ENCODE measurements at places on chromosomes 3 and 15. TPM values are rescaled to one million over a fixed set of nuclear protein-coding genes. Genes with fewer than 3 reads are reported as not detected.

- H3K27me3 ChIP-seq = no peaks in the 10 kb centered on the region
- H3K27ac ChIP-seq = peak overlapping the region; percentile 87
Observed at GRCh38 chr15:90665288-90666134, 51.6 kb upstream of the BLM start.

Gene FHIT
- total RNA-seq = 17.2 TPM

Gene KNL1
- 0.21 TPM for total RNA-seq

DNA sequence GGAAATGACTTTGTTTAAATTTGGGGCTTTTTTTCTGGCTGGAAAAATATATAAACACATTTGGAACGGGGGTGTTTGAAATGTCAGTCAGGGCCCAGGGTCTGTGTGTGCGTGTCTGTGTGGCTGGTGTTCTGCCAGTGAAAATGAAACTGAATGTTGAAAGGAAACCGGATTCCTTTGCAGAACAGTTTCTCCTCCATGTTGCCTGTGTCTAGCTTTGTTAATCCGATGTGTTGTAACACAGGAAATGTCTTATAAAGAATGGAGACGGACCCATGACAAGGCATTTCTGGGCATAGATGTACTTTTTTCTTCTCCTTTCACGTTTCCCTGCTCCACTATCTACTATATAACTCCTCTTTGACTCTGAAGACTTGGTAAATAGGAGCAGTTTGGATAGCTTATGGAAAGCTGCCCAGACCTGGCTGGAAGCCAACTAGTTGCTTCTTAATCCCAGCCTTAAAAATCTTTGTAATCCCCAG is 2.8 kb downstream of the SQOR start:
- H3K4me3 ChIP-seq = peak overlapping the region; percentile 31
- no peaks in the 10 kb centered on the region for H3K36me3 ChIP-seq
- no peaks in the 10 kb centered on the region for H3K27me3 ChIP-seq
- peak overlapping the region; percentile 71 for H3K27ac ChIP-seq
- peaks cover 34% of the 10 kb centered on the region for H3K4me1 ChIP-seq
- peak; percentile 74 for DNase-seq

Gene HTR3E
- not detected for total RNA-seq

DNA sequence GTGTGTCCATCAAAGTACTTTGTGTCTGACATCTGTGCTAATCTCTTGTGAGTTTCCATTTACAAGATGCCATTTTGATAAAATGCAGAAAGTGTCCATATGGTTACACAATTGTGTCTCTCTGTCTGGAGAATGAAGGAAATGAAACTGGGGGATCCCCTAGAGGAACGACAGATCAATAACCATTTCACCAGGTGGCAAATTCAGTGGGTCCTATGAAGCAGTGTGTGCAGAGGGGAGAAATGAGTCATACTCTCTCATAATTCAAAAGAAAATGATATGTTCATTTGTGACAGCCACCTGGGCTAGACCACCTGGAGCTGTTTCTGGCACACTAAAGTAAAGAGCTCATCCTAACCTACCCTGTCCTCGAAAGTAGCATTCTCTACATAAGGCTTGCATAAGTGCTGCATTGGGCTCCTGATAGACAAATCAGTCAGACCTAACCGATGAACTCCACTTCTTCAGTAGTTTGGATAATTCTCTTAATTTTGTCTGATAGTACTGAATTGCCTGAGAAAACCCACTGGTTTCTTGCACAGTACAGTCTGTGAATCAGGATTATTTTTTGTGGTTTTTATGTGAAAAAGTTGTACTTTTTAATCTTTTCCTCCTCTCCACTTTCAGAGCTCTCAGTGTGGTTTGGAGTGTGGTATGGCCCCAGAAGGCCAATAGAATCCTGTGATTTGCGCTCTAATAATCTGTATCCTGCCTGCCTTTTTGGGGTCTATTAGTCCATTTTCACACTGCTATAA is 10.3 kb upstream of the CD47 start:
- DNase-seq = no peak
- no peak overlapping the region for H3K27ac ChIP-seq
- no peaks in the 10 kb centered on the region for H3K36me3 ChIP-seq
- no peaks in the 10 kb centered on the region for H3K27me3 ChIP-seq

- no peaks in the 10 kb centered on the region for H3K36me3 ChIP-seq
- H3K27me3 ChIP-seq = no peaks in the 10 kb centered on the region
- no peak overlapping the region for H3K4me3 ChIP-seq
- peaks cover 29% of the 10 kb centered on the region for H3K4me1 ChIP-seq
- DNase-seq = no peak
Observed at GRCh38 chr3:128545120-128545752, 52.2 kb upstream of the GATA2 start.

Gene ALDH1A2
- 21.0 TPM for total RNA-seq

Gene HYAL3
- 2.4 TPM for total RNA-seq

GRCh38 chr3:48960841-48961413 is 29.1 kb upstream of the P4HTM start:
- H3K4me1 ChIP-seq = no peaks in the 10 kb centered on the region
- DNase-seq = no peak
- no peak overlapping the region for H3K4me3 ChIP-seq
- H3K27me3 ChIP-seq = no peaks in the 10 kb centered on the region
- no peak overlapping the region for H3K27ac ChIP-seq
- peaks cover 69% of the 10 kb centered on the region for H3K36me3 ChIP-seq

Gene SPATA12
- not detected for total RNA-seq

Gene GOLGA6B
- not detected for total RNA-seq

- H3K4me3 ChIP-seq = no peak overlapping the region
- no peak for DNase-seq
- H3K27me3 ChIP-seq = peaks cover 69% of the 10 kb centered on the region
- H3K27ac ChIP-seq = no peak overlapping the region
Observed at GRCh38 chr3:137760341-137761098, 3.6 kb upstream of the SOX14 start.

DNA sequence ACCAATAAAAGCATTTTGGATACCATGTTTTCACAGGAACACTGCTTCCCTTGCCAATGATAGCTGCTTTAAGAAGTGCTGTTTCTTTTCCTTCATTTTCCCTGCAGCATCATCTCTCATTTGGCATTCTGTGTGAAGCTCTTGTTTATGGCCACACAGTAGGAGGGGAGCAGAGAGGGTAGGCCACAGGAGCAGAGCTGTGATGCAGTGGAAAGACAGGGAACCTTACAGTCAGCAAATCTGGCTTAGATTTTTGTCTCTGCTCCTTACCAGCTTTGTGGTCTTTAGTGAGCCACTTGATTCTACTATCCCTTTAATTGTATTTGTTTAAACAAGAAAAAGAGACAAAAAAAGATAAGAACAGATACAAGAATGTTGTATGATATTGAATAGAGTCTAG is 138.7 kb downstream of the RPL22L1 start:
- H3K4me1 ChIP-seq = no peaks in the 10 kb centered on the region
- no peak for DNase-seq
- H3K36me3 ChIP-seq = no peaks in the 10 kb centered on the region
- H3K27me3 ChIP-seq = no peaks in the 10 kb centered on the region
- no peak overlapping the region for H3K27ac ChIP-seq
- no peak overlapping the region for H3K4me3 ChIP-seq

DNA sequence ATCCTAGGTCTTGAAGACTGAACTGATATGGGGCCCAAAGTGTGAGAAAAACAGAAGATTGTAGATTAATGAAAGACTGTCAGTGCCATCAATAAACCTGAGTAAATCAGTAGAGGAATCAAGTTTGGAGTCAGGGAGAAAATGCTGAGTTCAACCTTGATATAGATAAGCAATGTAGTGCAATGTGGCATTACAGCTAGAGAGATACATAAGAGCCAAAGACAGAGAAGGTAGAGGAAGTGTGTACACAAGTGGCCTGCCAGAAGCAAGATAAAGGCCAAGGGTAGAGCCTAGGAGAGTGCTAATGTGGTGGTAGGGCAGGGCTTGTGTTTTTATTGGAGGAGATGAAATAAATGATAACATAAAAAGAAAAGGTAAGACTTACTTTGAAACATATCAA is 26.0 kb upstream of the EID1 start:
- H3K4me3 ChIP-seq = no peak overlapping the region
- H3K27me3 ChIP-seq = no peaks in the 10 kb centered on the region
- no peaks in the 10 kb centered on the region for H3K4me1 ChIP-seq
- H3K36me3 ChIP-seq = no peaks in the 10 kb centered on the region
- no peak overlapping the region for H3K27ac ChIP-seq
- DNase-seq = no peak

DNA sequence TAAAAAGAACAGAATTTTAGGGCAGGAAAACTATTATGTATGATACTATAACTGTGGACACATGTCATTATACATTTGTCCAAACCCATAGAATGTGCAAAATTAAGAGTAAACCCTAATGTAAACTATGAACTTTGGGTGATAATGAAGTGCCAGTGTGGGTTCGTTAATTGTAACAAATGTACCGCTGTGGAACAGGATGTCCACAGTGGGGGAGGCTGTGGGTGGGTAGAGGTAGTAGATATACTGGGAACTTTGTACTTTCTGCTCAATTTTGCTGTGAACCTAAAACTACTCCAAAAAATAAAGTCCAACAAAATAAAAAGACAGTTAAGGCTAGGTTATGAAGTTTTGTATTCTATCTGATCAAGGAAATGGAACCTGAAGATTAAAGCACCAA is 24.8 kb downstream of the CD96 start:
- no peaks in the 10 kb centered on the region for H3K4me1 ChIP-seq
- DNase-seq = no peak
- no peak overlapping the region for H3K27ac ChIP-seq
- no peaks in the 10 kb centered on the region for H3K36me3 ChIP-seq
- H3K4me3 ChIP-seq = no peak overlapping the region

Gene DGKG
- total RNA-seq = 60.9 TPM

- no peaks in the 10 kb centered on the region for H3K4me1 ChIP-seq
- peaks cover 9% of the 10 kb centered on the region for H3K36me3 ChIP-seq
- no peak overlapping the region for H3K4me3 ChIP-seq
Observed at GRCh38 chr3:53222183-53222901, 33.5 kb downstream of the TKT start.

Gene CELSR3
- total RNA-seq = 0.44 TPM

GRCh38 chr3:53044371-53044710 is 1.5 kb downstream of the SFMBT1 start:
- peaks cover 12% of the 10 kb centered on the region for H3K27me3 ChIP-seq
- no peaks in the 10 kb centered on the region for H3K36me3 ChIP-seq
- no peak for DNase-seq
- peaks cover 39% of the 10 kb centered on the region for H3K4me1 ChIP-seq
- H3K4me3 ChIP-seq = peak overlapping the region; percentile 91

DNA sequence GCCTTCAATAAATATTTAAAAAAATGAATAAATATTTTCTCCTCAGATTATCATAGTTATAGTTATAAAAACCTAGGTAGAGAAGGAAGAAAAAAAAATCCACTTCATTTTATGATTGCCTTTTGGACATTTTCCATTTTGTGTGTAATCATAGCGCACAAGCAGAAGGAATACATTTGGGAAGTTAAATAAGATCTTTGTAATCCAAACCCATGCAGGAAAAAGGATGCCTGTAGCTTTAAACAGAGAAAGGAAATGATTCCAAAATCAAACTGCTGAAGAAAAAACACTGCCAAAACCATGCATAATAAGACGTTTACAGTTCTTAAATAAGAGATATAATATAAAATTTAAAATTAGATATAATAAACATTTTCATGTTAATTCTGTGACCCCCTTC is 7.4 kb upstream of the CCDC54 start:
- H3K4me1 ChIP-seq = no peaks in the 10 kb centered on the region
- no peak for DNase-seq
- no peak overlapping the region for H3K27ac ChIP-seq
- no peaks in the 10 kb centered on the region for H3K36me3 ChIP-seq

- H3K27me3 ChIP-seq = no peaks in the 10 kb centered on the region
- H3K36me3 ChIP-seq = no peaks in the 10 kb centered on the region
- peak overlapping the region; percentile 34 for H3K4me3 ChIP-seq
Observed at GRCh38 chr3:53269888-53270880, 14.4 kb upstream of the TKT start.

Gene TNK2
- 17.6 TPM for total RNA-seq

Gene LYZL4
- total RNA-seq = not detected

Data from heart right ventricle (tissue), 16 donors.